Endothelial cell of umbilical vein (primary cell): ENCODE measurements at places on chromosomes 16 and 17.

- no peak overlapping the region for H3K27ac ChIP-seq
- H3K36me3 ChIP-seq, result peaks cover 14% of the 10 kb centered on the region
- no peaks in the 10 kb centered on the region for H3K27me3 ChIP-seq
- no peak for DNase-seq
Observed at GRCh38 chr16:56842133-56842532, 22.9 kb upstream of the SLC12A3 start.

DNA sequence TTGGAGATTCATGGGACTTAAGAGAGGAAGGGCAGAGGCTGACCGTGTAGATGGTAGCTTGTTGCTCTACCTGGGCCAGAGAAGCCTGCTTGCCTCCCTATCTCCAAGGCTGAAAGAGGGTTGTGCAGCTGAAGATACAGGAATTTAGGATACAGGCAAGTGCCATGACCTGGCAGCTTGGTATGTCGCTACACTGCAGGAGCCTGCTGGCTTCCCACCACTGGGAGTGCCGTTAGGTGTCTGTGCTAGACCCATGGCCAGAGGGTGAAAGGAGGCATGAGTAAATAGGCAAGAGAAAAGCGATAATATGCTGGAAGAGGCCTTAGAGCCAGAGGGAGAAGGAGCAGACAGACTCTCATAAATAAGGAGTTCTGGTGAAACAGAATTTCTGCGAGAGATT, 10.6 kb downstream of the NAA60 start:
- DNase-seq, result no peak
- no peak overlapping the region for H3K4me3 ChIP-seq
- H3K27ac ChIP-seq, result no peak overlapping the region
- no peaks in the 10 kb centered on the region for H3K36me3 ChIP-seq
- peaks cover 30% of the 10 kb centered on the region for H3K4me1 ChIP-seq

DNA sequence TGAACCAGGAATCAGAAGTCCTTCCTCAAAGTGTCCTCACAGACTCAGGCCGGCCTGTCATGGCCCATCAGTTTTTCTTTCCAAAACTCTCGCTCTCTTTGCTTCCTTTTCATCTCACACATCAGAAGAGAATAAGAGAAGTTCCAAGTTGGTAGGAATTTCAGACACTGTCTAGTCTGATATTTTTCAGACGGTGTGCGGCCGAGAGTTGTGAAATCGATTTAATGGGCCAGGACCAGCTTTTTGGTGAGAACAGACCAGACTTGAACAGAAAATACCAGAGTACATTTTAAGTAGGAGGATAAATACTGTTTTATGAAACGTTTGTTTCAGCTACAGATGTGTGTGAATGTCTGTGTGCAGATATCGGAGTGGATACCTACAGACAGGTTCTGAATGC, 24.8 kb upstream of the RCVRN start:
- H3K4me3 ChIP-seq, result no peak overlapping the region
- H3K27me3 ChIP-seq, result no peaks in the 10 kb centered on the region
- no peaks in the 10 kb centered on the region for H3K36me3 ChIP-seq
- H3K4me1 ChIP-seq, result no peaks in the 10 kb centered on the region
- no peak overlapping the region for H3K27ac ChIP-seq

- peak within 1 kb of the TSS; percentile 85 for H3K4me3 ChIP-seq
- peaks cover 14% of the 10 kb centered on the region for H3K36me3 ChIP-seq
Observed at GRCh38 chr16:66366433-66367299, at the start of gene CDH5. Gene CDH5, plus strand, starts transcription at chr16:66366691. Its CDS starts 12,647 bp downstream, at chr16:66379338.

GRCh38 chr17:42832213-42832933, 824 bp upstream of the PSME3 start:
- peak overlapping the region; percentile 71 for H3K27ac ChIP-seq
- peak overlapping the region; percentile 80 for H3K4me3 ChIP-seq
- peaks cover 6% of the 10 kb centered on the region for H3K36me3 ChIP-seq
- H3K27me3 ChIP-seq, result peaks cover 6% of the 10 kb centered on the region

GRCh38 chr16:35011-35677, 18.3 kb downstream of the POLR3K start:
- H3K4me1 ChIP-seq, result no peaks in the 10 kb centered on the region
- no peak overlapping the region for H3K4me3 ChIP-seq
- no peak overlapping the region for H3K27ac ChIP-seq
- no peaks in the 10 kb centered on the region for H3K27me3 ChIP-seq
- no peaks in the 10 kb centered on the region for H3K36me3 ChIP-seq

- H3K4me3 ChIP-seq, result no peak overlapping the region
- no peaks in the 10 kb centered on the region for H3K4me1 ChIP-seq
- no peak overlapping the region for H3K27ac ChIP-seq
- no peak for DNase-seq
- H3K27me3 ChIP-seq, result no peaks in the 10 kb centered on the region
- H3K36me3 ChIP-seq, result no peaks in the 10 kb centered on the region
Observed at GRCh38 chr16:23807028-23807427, 28.8 kb upstream of the PRKCB start.

GRCh38 chr16:58264961-58265479, 29.8 kb downstream of the PRSS54 start:
- no peak overlapping the region for H3K4me3 ChIP-seq
- no peaks in the 10 kb centered on the region for H3K4me1 ChIP-seq
- DNase-seq, result peak; percentile 47
- no peak overlapping the region for H3K27ac ChIP-seq
- no peaks in the 10 kb centered on the region for H3K36me3 ChIP-seq

GRCh38 chr17:42531455-42532354, 4.3 kb upstream of the NAGLU start:
- peaks cover 14% of the 10 kb centered on the region for H3K4me1 ChIP-seq
- DNase-seq, result peak; percentile 49
- H3K27me3 ChIP-seq, result no peaks in the 10 kb centered on the region
- H3K27ac ChIP-seq, result peak overlapping the region; percentile 36
- H3K36me3 ChIP-seq, result no peaks in the 10 kb centered on the region
- H3K4me3 ChIP-seq, result peak overlapping the region; percentile 58

DNA sequence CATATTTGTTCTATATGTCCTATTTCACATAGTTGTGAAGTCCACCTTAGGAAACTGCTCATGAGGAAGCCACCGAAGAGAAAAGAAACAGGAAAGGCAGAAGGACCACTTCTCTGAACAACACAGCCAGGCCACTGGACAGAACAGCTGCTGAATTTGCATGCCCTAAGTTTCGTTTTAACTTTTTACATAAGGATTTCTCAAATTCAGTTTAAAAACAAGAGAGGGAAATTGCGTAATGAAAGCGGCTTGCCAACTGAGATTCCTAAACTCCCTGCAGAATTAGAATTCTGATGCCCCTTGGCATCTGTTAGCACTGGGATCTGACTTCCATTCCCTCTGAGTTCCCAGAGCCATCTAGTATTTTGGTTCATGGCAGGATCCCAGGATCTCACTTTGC, 5.0 kb upstream of the CCL8 start:
- no peak overlapping the region for H3K27ac ChIP-seq
- no peak overlapping the region for H3K4me3 ChIP-seq
- peak; percentile 26 for DNase-seq
- H3K36me3 ChIP-seq, result no peaks in the 10 kb centered on the region

DNA sequence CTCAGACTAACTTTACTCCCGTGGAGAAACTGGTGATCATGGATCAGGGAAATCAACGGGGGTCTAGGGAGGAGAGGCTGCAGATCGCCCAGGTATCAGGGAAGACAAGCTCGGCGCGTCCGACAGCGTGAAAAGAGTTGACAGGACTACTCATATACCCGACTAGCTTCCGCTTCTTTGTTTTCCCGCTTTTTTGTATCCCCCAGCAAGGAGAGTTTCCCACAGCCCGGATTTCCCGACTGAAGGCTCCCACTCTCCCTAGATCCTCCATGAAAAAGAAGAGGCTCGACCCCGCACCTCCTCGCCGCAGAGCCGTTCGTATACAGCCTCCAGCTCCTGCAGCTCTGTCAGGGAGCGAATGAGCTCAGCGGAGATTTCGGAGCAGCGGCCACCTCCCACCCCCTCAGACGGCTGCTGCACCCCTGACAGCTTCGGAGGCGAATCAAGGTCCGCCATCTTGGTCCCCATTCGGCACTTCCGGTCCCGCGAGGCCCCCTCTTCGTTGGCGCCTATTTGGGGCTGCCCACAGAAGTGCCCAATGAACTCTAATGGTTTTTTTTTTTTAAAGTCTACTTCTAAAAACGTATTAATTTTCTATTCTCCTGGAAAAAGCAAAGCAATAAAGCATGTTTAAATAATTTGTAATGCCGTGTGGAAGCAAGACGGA, at the start of gene COG4:
COG4 (minus strand) TSS at position 479 of the 667 bp plus-strand sequence; CDS start at position 468, 11 bp downstream.
- H3K27me3 ChIP-seq, result no peaks in the 10 kb centered on the region
- H3K27ac ChIP-seq, result peak within 1 kb of the TSS; percentile 82
- peak; percentile 84 for DNase-seq
- peaks cover 40% of the 10 kb centered on the region for H3K4me1 ChIP-seq

DNA sequence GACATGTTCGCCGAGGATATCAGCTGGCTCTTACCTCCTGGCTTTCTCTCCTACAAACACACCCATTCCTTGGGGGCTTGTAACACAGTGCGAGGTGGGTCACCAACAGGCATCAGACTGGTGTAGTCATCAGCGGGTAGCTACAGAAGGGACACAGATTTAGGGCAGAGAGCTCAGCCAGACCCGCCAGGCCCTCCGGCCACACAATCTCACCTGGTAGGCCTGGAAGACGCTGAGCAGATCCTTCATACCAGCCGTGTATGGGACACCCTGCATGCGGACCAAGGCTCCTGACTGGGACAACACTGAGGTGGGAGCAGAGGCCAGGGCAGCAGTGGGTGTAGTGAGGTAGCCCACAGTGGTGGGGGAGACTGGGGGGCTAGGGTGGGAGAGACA, 5.8 kb downstream of the ESRP2 start:
- H3K36me3 ChIP-seq, result no peaks in the 10 kb centered on the region
- no peak overlapping the region for H3K4me3 ChIP-seq
- H3K4me1 ChIP-seq, result no peaks in the 10 kb centered on the region
- H3K27ac ChIP-seq, result no peak overlapping the region

DNA sequence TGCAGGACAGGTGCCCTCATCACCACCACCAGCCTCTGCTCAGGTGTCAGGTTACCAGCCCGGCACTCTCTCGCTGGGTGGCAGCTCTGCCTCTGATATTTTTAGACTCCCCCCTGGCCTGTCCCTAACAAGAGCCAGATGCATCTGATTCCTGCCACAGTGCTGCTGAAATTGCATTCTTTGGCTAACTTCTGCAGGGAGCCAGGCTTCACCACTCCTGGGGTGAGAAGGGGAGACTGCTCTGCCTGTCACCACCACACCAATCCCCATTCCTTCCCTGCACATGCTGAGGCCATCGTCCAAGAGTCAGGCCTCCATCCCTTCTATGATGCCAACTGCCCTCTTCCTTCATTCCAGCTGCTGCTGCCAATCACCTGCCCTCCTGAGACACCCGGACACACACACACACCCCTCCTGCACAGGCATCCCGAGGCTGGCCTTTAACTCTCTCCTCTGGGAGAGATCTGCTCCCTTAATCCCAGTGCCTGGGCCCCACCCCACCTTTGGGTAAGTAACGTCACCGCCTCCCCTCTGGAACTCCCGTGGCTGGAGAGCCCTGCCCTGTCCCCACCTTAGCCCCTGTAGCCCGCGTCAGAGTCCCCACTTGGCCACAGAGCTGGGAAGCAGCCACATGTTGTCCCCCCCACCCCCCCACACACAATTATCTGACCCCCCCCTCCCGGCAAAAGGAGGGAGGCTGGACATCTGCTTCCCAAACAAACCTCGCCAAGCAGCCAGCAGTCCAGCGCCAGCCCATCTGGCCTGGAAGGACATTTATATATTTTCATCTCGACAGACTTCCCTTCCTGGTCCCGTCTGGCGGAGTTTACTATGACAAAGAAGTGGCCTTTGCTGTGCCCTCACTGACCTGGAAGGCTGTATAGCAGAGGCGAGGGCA, 2.8 kb downstream of the EMP2 start:
- H3K27me3 ChIP-seq, result no peaks in the 10 kb centered on the region
- H3K4me3 ChIP-seq, result no peak overlapping the region
- no peak overlapping the region for H3K27ac ChIP-seq

GRCh38 chr16:84807776-84808175, 12.0 kb upstream of the CRISPLD2 start:
- peaks cover 19% of the 10 kb centered on the region for H3K4me1 ChIP-seq
- DNase-seq, result no peak
- peaks cover 2% of the 10 kb centered on the region for H3K27me3 ChIP-seq
- no peak overlapping the region for H3K4me3 ChIP-seq
- H3K36me3 ChIP-seq, result no peaks in the 10 kb centered on the region

DNA sequence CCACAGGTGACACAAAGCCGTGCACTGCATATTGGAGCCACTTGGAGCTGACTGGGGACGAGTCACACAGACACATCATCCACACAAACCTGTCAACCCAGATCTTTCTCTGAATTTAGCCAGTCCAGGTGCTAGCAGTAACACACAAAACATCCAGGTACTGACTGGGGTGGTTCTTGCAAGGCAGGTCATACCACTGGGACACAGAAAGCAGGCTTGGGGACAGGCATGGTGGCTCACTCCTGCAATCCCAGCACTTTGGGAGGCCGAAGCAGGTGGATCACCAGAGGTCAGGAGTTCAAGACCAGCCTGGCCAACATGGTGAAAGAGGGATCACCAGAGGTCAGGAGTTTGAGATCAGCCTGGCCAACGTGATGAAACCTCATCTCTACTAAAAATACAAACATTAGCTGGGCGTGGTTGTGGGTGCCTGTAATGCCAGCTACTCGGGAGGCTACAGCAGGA, 14.9 kb downstream of the ENPP7 start:
- peaks cover 48% of the 10 kb centered on the region for H3K27me3 ChIP-seq
- no peak for DNase-seq
- H3K27ac ChIP-seq, result no peak overlapping the region
- H3K36me3 ChIP-seq, result no peaks in the 10 kb centered on the region
- H3K4me1 ChIP-seq, result no peaks in the 10 kb centered on the region

GRCh38 chr17:47819475-47819874, 2.1 kb downstream of the OSBPL7 start:
- no peak for DNase-seq
- H3K4me3 ChIP-seq, result no peak overlapping the region
- no peaks in the 10 kb centered on the region for H3K27me3 ChIP-seq
- H3K36me3 ChIP-seq, result peaks cover 3% of the 10 kb centered on the region
- H3K27ac ChIP-seq, result no peak overlapping the region
- H3K4me1 ChIP-seq, result peaks cover 17% of the 10 kb centered on the region

- H3K27ac ChIP-seq, result no peak overlapping the region
- no peak overlapping the region for H3K4me3 ChIP-seq
- H3K4me1 ChIP-seq, result peaks cover 7% of the 10 kb centered on the region
- H3K36me3 ChIP-seq, result peaks cover 9% of the 10 kb centered on the region
- no peak for DNase-seq
Observed at GRCh38 chr16:4805231-4805630, 2.8 kb upstream of the ROGDI start.

DNA sequence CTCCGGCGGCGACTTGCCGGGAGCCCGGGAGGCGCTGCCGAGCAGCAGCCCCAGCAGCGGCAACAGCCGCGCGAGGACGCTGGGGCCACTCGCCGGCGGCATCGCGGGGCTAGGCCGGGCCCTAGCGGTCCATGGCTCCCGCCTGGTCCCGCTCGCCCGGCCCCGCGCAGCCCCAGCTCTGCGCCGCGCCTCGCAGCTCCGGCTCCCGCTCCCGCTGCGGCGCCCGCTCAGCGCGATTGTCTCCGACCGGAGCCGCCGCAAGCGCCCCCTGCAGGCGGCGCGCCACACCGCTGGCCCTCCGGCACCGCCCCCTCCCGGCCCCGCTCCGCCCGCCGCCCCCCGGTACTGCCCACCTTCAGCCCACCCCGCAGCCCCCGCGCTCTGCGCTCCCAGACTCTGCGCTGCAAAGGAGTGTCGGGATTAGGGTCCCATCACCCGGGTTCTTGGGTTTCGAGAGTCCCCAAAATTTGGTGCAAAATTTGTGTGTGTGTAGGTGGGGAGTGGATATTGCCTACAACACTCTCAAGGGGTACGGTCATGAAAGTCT, at the start of gene FAM171A2:
FAM171A2 (minus strand) TSS at position 241 of the 547 bp plus-strand sequence; CDS start at position 102, 139 bp downstream.
- H3K27ac ChIP-seq, result no peak within 1 kb of the TSS
- H3K4me1 ChIP-seq, result peaks cover 5% of the 10 kb centered on the region
- no peaks in the 10 kb centered on the region for H3K36me3 ChIP-seq
- peak; percentile 56 for DNase-seq
- H3K4me3 ChIP-seq, result peak within 1 kb of the TSS; percentile 85
